Foreskin keratinocyte (primary cell): ENCODE measurements at places on chromosomes 13 and 19. TPM values are rescaled to one million over a fixed set of nuclear protein-coding genes. Genes with fewer than 3 reads are reported as not detected.

GRCh38 chr19:3375221-3376090, 9.1 kb downstream of the NFIC start:
- DNase-seq: no peak

GRCh38 chr13:26377038-26377437, 123.1 kb downstream of the CDK8 start:
- DNase-seq: peak; percentile 11

DNA sequence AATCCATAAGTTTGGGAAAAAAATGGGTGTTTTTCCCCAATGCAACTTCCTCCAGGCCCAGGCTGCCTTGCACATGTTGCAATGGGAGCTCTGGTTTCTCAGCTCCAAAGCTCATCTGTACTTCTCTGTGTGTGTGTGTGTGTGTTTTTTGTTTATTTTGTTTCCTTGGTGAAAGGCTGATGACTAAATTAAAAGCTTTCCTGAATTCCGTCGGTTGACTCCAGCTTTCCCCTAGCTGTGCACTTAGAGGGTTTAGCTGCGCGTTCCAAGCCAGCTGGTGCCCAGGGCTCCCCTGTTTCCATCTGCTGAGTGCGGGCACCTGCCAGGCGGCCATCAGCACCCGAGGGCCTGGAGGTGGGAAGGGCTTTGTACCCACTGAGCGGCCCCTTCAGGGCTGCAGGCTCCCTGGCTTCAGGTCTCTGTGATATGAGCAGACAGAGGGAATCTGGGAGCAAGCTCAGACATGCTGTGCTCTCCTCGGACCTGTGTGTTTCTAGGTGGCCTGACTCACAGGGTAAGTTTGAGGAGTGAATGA, 129.1 kb upstream of the SOX1 start:
- peak; percentile 56 for DNase-seq

DNA sequence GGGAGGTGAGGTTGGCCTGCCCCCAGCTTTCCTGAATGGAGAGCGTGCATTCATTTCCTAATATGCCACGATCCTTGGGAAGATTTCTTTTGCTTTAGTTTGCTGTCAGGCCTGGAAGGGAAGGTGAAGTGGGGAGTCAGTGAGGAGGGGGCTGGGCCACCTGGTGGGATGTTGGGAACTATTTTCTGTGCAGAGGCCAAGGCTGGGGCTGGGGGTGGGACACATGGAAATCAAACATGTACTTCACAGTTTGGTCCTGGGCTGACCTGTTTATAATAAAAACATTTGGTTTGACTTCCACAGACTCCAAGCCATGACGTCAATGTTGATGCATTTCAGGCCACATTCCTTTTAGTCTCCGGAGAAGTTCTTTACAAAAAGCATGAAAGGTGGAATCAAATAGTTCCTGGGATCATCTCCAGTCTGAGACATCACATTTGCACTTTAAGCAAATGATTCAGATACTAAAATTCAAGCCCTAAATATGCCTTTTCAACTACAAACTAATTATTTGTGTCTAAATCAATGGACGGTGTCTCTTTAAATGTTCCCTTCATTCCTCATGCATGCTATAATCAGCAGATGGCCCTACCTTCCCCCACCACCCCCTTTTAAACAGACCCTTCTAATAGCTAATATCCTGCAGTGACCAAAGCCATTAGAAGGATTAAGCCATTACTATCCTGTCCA, 41.5 kb upstream of the MEDAG start:
- DNase-seq: peak; percentile 78

GRCh38 chr13:51360489-51360888, 21.0 kb downstream of the SERPINE3 start:
- DNase-seq: no peak

The PRRG2 gene
- polyA plus RNA-seq: 9.3 and 9.5 TPM in 2 replicates
